WTC11 (cell line): ENCODE measurements at places on chromosomes 4 and X. TPM values are rescaled to one million over a fixed set of nuclear protein-coding genes. Genes with fewer than 3 reads are reported as not detected.

GRCh38 chrX:84320614-84321013, 132.6 kb upstream of the RPS6KA6 start:
- no peak overlapping the region for H3K27ac ChIP-seq
- H3K4me3 ChIP-seq, result no peak overlapping the region
- H3K36me3 ChIP-seq, result peaks cover 5% of the 10 kb centered on the region
- H3K4me1 ChIP-seq, result peaks cover 23% of the 10 kb centered on the region
- no peak for DNase-seq

DNA sequence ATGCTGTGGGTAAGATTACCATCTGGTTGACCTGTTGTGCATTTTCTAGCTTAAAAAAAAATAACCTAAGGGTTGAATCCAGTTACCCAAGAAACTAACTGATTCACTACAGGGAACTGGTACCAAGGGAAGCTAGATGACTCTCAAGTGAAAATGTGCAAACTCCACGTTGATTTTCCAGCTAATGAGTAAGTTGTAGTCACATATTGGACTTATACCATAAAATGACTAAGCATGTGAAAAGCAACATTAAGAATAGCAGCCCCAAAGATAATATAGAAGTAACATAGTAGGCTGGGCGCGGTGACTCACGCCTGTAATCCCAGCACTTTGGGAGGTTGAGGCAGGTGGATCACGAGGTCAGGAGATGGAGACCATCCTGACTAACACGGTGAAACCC, 270.9 kb downstream of the SPRY1 start:
- H3K27ac ChIP-seq, result no peak overlapping the region
- H3K4me1 ChIP-seq, result no peaks in the 10 kb centered on the region
- H3K4me3 ChIP-seq, result no peak overlapping the region
- no peaks in the 10 kb centered on the region for H3K27me3 ChIP-seq
- peaks cover 13% of the 10 kb centered on the region for H3K36me3 ChIP-seq
- no peak for DNase-seq

DNA sequence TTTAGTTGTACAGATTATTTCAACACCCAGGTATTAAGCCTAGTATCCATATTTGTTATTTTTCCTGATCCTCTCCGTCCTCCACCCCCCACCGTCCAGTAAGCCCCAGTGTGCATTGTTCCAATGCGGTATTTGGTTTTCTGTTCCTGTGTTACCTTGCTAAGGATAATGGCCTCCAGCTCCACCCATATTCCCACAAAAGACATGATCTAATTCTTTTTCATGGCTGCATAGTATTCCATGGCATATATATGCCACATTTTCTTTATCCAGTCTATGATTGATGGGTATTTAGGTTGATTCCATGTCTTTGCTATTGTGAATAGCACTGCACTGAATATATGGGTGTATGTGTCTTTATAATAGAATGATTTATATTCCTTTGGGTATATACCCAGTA, 22.1 kb upstream of the LNX1 start:
- H3K4me1 ChIP-seq, result peaks cover 6% of the 10 kb centered on the region; the same call in 1 of the 2 replicates
- no peak overlapping the region for H3K4me3 ChIP-seq
- H3K27ac ChIP-seq, result no peak overlapping the region
- no peaks in the 10 kb centered on the region for H3K36me3 ChIP-seq
- H3K27me3 ChIP-seq, result no peaks in the 10 kb centered on the region

- H3K27me3 ChIP-seq, result peaks cover 5% of the 10 kb centered on the region
- peaks cover 24% of the 10 kb centered on the region for H3K4me1 ChIP-seq
- no peak overlapping the region for H3K27ac ChIP-seq
- peaks cover 11% of the 10 kb centered on the region for H3K36me3 ChIP-seq
Measured at GRCh38 chrX:39967348-39967747, 130.4 kb downstream of the BCOR start.

DNA sequence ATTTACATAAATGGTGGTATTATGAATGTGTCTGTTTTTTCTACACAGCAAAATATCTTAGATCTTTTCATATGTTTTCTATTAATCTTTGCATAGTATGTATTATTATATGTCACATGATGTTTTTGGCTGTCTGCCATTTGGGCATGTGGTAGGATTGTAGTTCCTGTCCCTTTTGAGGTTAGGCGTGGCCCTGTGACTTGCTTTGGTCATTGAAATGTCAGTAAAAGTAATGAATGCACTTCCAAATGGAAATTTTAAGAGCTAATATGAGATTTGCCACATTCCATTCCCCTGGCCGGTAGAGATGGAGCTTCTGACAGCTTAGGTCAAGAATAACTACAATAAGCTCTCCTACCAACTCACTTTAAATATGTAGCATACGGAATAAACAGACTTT, 45.1 kb downstream of the JADE3 start:
- DNase-seq, result no peak
- H3K27me3 ChIP-seq, result no peaks in the 10 kb centered on the region
- peaks cover 52% of the 10 kb centered on the region for H3K4me1 ChIP-seq
- no peak overlapping the region for H3K4me3 ChIP-seq

- no peaks in the 10 kb centered on the region for H3K36me3 ChIP-seq
- peaks cover 27% of the 10 kb centered on the region for H3K4me1 ChIP-seq
- peaks cover 63% of the 10 kb centered on the region for H3K27me3 ChIP-seq
Measured at GRCh38 chr4:139560406-139561104, 4.5 kb upstream of the SETD7 start.

- H3K4me3 ChIP-seq, result no peak overlapping the region
- H3K36me3 ChIP-seq, result no peaks in the 10 kb centered on the region
- H3K4me1 ChIP-seq, result peaks cover 5% of the 10 kb centered on the region
Measured at GRCh38 chr4:1547856-1548826, 136.0 kb downstream of the FAM53A start.

GRCh38 chrX:114532111-114532805, 51.6 kb upstream of the HTR2C start:
- H3K27ac ChIP-seq, result no peak overlapping the region
- H3K36me3 ChIP-seq, result no peaks in the 10 kb centered on the region
- no peaks in the 10 kb centered on the region for H3K4me1 ChIP-seq
- H3K27me3 ChIP-seq, result no peaks in the 10 kb centered on the region; the same call in 1 of the 2 replicates
- no peak overlapping the region for H3K4me3 ChIP-seq

DNA sequence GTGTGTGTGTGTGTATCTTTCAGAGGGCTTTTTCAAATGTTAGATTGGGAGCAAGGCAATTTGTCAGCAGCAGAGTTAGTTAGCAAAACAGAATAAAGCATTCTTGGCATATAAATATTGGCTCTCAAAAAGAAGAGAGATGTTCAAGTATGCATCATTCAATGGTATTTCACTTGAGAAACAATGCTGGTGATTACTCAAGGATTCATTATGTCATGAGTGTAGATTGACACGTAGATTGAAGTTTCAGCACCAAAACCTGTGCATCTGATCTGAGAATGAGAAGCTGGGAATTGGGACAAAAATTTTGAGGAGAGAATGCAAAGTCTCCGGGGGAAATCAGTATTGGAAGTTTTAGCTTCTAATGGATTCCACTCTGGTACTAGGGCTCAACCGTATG, 241.4 kb downstream of the FRMPD4 start:
- H3K27me3 ChIP-seq, result peaks cover 5% of the 10 kb centered on the region
- H3K4me3 ChIP-seq, result no peak overlapping the region
- H3K4me1 ChIP-seq, result peaks cover 13% of the 10 kb centered on the region
- no peak for DNase-seq

DNA sequence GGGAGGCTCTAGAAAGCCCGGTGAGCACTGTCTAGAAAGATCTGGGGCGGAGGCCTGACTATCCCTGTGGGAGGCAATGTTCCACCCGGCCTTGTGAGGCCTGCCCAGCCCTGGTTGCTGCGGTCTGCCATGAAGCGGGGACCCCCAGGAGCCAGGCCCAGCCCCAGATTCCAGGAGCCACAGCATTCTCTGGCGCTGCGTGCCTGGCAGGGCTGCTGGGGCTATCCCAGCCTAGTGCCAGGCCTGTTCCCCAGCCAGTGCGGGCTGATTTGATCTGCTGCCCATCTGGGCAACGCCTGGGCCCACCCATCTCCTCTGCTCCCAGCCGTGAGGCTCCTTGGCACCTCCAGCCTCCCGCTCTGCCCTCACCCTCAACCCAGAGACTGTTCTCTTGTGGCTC, 19.6 kb downstream of the ATP2B3 start:
- DNase-seq, result no peak
- H3K4me1 ChIP-seq, result no peaks in the 10 kb centered on the region
- no peaks in the 10 kb centered on the region; the same call in 1 of the 2 replicates for H3K27me3 ChIP-seq
- no peaks in the 10 kb centered on the region for H3K36me3 ChIP-seq
- no peak overlapping the region for H3K4me3 ChIP-seq

The DSPP gene
- total RNA-seq, result not detected in 3 replicates

The SYTL5 gene
- 0.25 to 0.39 TPM (median 0.26 TPM) in 3 replicates for total RNA-seq

The KCNE5 gene
- total RNA-seq, result 2.2 to 3.4 TPM (median 2.7 TPM) in 3 replicates

The CFAP99 gene
- 0.23 to 0.41 TPM in 2 of 3 replicates, not detected in the other for total RNA-seq
